ENCODE measurements at places on chromosomes 1 and 21. TPM values are rescaled to one million over a fixed set of nuclear protein-coding genes. Genes with fewer than 3 reads are reported as not detected.

The PRRX1 gene
- total RNA-seq = 127 TPM

The RPL11 gene
- total RNA-seq = 1,434 TPM

The LRRC38 gene
- 10.4 TPM for total RNA-seq

The CAMSAP2 gene
- 23.0 TPM for total RNA-seq

The WDR77 gene
- total RNA-seq = 13.0 TPM

The FMO4 gene
- total RNA-seq = 2.6 TPM

The LORICRIN gene
- total RNA-seq = not detected
